ENCODE measurements at places on chromosomes 6 and 20.

DNA sequence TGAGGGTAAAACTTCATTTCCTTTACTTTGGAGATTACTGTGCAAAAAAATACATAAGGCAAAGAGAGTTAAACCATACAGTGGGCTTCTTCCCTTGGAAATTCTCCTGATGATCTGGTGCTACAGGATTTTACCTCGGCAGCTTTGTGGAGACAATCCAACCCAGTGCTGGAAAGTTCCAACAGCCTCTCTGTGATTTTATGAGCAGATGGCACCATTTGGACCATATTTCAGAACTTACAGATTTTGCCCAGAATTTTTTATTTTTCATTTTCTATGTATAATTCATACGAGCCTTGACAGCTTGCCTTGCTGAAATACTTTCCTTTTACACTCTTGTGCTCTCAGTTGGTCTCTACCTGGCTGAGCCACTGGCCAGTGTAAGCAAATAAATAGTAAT lies 43.3 kb upstream of the TNFRSF21 start:
- no peak for DNase-seq

- DNase-seq, result no peak
These were observed 375.0 kb downstream of the CDC5L start for GRCh38 chr6:44762496-44762895.

GRCh38 chr6:131916847-131917246 lies 34.3 kb downstream of the CCN2 start:
- DNase-seq, result no peak

- no peak for DNase-seq
These were observed 300.4 kb downstream of the LRFN2 start for GRCh38 chr6:40286721-40287120.

- no peak for DNase-seq
These were observed 517.0 kb downstream of the BTBD3 start for GRCh38 chr20:12434672-12435071.

GRCh38 chr6:132456700-132457143 lies 55.4 kb upstream of the MOXD1 start:
- no peak for DNase-seq

GRCh38 chr20:10329387-10330005 lies 104.5 kb downstream of the MKKS start:
- no peak for DNase-seq

DNA sequence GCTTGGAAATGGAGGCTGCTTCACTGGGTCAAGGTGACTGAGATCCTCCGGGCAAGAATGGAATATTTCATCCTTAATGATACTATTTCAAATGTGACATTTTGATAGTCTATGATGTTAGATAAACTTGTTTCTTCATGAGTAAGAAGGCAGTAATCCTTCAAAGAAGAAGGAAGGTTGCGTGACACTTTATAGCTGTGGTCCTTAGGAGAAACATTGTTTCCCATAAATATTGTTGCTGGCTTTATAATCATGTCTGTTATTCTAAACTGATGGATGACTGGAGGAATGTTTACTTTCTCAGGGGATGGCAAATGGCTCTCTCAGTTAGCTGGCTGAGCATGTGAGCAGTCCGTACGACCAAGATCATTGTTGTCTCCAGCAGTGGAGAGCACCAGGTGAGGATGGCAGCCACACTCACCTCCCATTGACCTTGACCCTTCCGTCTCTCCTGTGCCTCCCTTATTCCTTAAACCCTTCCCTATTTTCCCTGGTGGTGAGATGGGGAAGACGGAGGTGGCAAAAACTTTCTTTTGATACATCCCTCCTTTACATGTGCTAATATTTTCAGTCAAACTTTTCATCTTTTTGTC lies 171.2 kb upstream of the OLIG3 start:
- DNase-seq, result no peak

DNA sequence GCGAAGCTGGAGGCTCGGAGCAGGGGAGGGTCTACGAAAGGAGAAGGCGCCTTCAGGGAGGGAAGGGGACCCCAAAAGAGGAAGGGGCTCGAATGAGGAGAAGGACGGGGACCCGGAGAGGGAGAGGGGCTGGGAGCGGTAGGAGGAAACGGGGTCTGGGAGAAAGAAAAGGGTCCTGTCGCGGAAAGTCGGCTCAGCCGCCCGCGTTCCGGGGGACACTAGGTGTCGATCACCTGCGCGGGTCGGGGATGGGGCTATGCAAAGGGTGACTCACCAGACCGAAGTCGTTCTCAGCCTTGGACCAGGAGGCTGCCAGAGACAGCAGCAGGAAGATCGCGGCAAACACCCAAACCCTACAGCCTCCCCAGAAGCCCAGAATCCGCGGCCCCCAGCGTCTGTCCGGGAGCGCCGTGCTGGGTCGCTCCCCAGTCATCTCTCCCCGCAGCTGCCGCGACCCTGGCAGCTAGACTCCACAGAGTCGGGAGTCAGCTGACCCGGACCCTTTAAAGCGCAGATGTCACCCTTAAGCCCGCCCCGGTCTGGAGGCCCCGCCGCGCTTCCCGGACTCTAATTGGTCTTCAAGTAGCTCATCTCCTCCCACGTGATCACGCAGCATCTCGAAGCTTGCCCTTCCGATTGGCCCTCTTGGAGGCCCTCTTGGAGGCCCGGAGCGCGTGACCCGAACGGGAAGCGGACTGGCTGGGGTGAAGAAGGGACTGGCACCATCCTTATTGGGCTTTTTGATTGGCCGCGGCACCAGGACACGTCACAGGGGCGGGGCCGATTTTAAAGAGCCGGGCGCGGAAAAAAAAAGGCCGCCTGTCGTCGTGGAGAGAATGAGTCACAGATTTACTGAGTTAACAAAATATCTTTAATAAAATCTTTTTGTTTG lies at the start of gene NEU1:
Gene NEU1 (minus strand): TSS at position 478 of the 892 bp plus-strand sequence. CDS start 45 bp downstream, at position 433.
- DNase-seq, result peak; percentile 97

DNA sequence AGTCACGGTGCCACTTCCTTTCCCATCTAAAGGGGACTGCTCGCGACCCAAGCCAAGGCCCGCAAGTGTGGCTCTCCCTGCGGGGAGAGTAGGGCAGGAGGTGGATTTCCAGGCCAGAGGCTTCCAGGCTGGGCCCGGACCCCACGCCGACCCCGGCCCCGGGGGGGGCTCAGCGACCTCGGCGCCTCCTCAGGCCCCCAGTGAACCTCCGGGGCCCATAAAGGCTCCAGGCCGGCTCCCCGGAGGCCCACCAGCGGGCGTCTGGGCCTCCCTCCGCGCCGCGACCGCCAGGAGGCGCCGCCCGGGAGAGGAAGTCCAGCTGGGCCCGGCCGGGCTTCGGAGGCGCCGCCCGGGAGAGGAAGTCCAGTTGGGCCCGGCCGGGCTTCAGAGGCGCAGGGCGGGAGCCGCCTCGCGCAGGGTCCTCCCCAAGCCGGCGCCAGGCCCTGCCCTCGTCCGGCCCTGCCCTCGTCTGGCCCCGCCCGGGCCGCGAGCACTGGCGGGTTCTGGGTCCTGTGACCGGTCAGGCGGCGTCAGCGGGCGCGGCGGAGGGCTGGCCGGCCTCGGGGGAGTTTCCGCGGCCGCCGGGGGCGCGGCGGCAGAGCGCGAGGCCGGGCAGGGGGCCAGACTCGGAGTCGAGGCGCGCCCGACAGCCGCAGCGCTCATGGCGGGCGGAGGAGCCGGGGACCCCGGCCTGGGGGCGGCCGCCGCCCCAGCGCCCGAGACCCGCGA lies at the start of gene RAB32:
Gene RAB32 (plus strand): TSS at position 623 of the 729 bp plus-strand sequence. CDS start 39 bp downstream, at position 662.
- peak; percentile 28 for DNase-seq

GRCh38 chr6:63997734-63998133 lies 362.1 kb downstream of the PHF3 start:
- no peak for DNase-seq

DNA sequence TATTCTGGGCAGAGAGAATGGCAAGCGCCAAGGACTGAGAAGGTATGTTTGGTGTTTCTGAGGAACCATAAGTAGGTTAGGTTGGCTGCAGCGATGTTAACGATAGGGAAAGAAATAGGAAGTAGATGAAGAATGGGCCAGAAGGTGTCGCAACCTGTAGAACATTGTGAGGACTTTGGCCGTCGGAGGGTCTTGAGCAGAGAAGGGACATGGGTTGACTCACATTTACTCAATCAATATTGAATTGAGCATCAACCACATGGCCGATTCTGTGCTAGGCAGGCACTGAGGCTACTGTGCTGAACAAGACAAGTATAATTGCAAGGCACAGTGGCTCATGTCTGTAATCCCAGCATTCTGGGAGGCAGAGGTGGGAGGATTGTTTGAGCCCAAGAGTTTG lies 26.8 kb upstream of the RPN2 start:
- no peak for DNase-seq

DNA sequence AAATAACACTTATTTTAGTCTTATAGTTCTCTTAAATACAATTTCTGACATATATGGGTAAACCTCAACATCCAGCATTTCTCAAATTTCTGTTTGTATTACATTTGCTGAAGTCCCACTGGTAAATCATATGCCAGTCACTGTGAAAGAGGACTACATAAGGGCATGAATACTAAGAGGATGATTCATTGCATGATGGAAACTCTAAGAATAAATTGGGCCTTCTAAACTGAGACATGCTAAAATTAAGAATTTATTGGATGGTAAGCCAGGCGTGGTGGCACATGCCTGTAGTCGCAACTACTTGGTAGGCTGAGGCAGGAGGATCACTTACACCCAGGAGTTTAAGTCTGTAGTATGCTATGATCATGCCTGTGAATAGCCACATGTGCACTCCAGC lies 12.1 kb downstream of the DEFB123 start:
- no peak for DNase-seq

DNA sequence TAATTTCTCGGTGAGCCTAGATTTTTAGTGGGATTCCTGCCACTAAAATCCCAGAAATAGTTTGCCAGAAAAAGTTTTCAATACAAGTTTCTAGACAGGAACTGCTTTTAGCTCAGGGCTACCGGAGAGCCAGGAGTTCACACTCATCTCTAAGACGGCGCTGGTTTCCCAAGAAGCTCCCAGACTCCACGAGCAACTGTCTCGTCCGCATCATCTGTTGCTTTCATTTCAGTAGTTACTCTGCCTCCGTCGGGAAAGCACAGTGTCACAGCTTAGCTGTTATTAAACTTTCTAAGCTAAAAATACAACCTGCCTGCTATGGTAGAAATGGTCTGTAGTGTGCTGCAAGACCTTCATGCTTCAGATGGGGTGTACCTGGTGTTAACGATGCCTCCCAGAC lies 197.3 kb upstream of the SNX9 start:
- DNase-seq, result no peak

DNA sequence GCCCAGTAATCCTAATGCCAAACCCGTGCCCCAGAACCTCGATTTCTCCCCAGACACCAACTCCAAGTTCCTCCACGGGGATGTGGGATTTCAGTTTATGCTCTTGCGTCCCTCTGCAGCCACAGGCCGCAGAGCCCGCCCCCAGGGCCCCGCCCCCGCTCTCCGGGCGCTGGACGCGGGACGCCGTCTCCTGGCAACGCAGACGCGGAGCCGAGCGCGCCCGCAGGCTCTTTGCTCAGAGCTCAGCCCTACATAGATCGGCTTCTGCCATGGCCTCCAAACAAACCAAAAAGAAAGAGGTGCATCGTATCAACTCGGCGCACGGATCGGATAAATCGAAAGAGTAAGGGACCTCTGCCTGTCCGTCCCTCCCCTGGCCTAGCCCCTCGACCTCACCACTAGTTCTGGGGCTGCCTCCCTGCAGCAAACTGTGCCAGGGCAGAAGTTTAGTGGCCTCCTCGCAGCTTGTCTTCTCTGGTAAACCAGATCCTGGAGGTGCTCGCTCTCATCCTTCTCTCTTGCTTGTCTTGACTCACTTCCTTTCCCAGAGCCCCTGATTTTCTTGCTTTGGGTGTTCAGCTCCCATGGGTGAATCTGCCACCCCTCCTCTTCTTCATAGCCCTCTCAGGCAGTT lies at the start of gene ADGB:
Gene ADGB (plus strand): TSS at position 201 of the 634 bp plus-strand sequence. CDS start 69 bp downstream, at position 270.
- DNase-seq, result no peak

DNA sequence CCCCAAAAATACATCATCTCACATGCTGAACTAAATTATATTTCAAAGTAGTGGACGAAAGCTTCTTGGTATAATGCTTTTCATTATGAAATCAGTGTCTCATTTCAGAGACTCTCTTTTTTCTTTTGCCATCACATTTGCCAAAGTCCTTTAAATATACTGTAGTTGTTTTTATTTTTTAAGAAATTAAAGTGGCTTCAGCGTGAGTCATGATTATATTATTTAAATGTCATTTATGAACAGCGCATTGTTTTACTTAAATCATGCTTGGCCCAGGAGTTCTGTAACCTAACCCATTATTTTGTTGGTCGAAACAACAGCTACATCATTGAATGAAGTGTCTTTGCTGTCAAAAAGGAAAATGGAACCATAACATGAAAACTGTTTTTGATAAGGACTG lies 100.9 kb downstream of the CD109 start:
- DNase-seq, result no peak

DNA sequence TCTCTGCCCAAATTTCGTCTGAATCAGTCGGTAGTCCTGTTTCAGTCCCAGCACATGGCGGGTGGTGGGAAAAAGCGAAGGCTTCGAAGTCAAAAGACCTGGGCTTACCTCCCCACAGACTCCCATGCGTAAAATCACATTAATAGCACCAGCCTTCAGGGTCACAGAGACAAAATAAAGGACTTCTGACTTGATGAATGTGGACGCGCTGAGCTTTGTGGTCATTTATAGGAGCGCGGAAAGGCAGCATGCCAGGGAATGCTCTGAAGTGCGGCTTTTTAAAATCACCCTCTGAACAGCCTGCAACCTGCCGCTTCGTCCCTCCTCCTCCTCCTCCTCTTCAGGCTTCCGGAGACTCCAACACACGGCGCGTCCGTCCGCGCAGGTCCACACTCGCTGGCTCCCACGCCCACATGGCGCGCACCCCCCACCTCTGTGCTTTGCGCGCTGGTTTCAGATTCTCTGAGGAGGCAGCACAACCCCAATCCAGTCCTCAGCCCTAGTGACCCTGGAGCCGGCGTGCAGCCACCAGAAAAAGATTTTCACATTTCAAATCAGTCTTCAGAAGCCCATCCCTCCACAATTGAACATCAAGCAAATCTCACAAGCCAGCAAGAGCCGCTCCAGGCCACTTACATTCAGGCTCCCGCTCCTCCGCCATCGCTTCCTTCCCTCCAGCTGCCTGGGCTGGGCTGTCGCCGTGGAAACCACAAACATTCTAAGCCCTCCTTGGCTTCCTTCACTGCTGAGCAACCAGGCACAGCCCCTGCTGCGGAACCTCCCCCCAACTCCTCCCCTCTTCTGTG lies at the start of gene C6orf118:
Gene C6orf118 (minus strand): TSS at position 680 of the 806 bp plus-strand sequence. CDS start 19 bp downstream, at position 661.
- DNase-seq, result no peak

DNA sequence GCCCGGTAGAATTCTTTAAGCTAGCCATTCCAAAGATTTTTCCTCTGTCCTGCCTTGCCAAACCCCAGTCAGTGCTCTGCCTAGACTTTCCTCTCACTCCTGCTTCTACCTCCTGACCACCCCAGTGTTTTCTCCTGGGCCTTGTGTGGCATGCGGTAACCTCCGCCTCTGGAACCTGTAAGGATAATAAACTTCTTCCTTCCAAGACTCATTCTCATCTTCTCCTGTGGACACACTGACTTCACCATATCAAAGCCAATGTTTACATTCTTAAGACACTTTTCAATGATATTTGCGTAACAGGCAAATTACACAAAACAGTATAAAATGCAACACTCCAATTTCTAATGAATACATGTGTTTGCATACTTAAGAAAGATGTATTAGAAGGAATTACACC lies 354.6 kb downstream of the RNF144B start:
- no peak for DNase-seq

DNA sequence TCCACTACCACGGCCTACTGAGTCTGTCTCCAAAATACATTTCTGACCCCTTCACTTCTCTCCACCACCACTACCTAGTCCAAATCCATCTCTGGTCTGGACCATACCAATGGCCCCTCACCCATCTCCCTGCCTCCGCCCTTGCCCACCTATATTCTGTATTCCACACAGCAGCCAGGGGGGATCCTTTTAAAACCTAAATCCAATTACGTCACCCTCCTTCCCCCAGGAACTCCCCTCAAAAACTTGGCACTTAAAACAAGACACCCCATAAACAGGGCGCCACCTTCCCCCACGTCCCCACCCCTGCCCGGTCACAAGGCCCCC lies 680 bp downstream of the PDRG1 start:
- DNase-seq, result no peak

GRCh38 chr6:163383912-163384311 lies 30.6 kb upstream of the QKI start:
- no peak for DNase-seq

All from stimulated activated CD4-positive, alpha-beta T cell treated with anti-CD3 and anti-CD28 coated beads, Interleukin-2, amount 100 ng/mL, for 48 hours (primary cell).